NCI-H1092 (cell line): ENCODE measurements at places on chromosomes 2 and 18.

DNA sequence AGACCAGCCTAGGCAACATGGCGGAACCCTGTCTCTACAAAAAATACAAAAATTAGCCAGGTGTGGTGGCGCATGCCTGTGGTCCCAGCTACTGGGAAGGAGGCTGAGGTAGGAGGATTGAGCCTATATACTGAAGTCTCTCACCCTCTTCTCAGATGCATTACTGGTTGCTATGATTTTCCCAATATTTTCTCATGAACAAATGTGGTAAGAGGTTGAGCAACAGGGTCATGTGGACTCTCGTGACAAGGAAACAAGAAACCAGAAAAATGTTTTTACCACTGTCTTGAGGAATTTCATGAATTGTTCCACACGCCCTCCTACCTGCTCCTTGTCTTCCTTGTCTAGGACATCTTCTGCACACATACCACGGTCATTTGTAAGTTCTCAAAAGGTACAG is 12.4 kb downstream of the LMAN2L start:
- DNase-seq = no peak

GRCh38 chr2:234464291-234464645 is 32.6 kb downstream of the ARL4C start:
- DNase-seq = no peak

DNA sequence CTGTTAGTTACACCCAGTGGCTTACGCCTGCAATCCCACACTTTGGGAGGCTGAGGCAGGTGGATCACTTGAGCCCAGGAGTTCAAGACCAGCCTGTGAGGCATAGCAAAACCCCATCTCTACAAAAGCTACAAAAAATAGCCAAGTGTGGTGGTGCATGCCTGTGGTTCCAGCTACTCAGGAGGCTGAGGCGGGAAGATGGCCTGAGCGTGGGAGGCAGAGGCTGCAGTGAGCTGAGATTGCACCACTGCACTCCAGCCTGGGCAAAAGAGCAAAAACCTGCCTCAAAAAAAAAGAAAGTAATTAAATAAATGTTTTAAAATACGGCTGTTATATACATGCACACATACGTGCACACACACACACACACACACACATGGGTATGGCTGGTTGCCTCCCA is 194.8 kb downstream of the HDAC4 start:
- no peak for DNase-seq

GRCh38 chr2:236976266-236977062 is 109.2 kb upstream of the COPS8 start:
- no peak for DNase-seq

GRCh38 chr18:9615280-9615797 is 980 bp upstream of the PPP4R1 start:
- DNase-seq = no peak

GRCh38 chr2:126302043-126302442 is 353.9 kb upstream of the GYPC start:
- DNase-seq = no peak

DNA sequence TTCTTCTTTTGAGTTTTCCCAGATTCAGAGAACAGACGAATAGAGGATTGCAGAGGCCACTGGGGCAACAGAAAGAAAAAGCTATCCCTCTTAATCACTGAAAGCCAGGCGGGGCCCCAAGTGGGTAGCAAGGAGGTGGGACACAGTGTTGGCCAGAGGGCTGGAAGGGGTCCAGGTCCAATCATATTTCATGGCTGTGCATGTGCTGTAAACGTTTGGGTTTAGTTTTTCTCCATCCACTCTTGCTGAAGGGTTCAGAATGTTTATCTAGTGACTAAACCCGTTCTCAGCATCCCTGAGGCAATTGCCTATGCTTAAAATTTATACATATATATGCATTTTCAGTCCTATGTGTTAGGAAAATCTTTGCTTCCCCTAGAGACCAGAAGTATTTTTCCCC is 99.4 kb upstream of the EPHA4 start:
- DNase-seq = no peak

GRCh38 chr2:145909766-145910165 is 1389.8 kb upstream of the ZEB2 start:
- DNase-seq = no peak

- no peak for DNase-seq
These were observed 4.0 kb upstream of the BCL11A start for GRCh38 chr2:60557486-60557864.

DNA sequence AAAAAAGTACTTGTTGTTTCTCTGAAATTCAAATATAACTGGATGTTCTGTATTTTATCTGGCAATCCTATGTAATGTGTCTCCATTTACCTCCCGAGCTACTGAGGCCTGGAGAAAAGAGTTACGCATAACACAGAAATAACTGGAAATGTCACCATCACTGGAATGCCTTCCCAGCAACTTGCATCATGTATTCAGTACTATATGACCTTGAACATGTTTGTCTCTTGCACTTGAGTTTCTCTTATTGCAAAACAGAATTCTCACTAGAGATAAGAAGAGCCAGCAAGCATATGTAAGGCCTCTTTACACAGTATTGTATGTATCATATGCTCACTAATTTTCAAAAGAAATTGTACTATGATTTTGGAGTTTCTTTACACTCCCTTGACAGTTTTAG is 99.6 kb upstream of the CTAGE1 start:
- DNase-seq = no peak

- no peak for DNase-seq
These were observed 27.6 kb downstream of the NCK2 start for GRCh38 chr2:105772362-105772761.

GRCh38 chr18:55003695-55004094 is 44.4 kb upstream of the CCDC68 start:
- DNase-seq = no peak

DNA sequence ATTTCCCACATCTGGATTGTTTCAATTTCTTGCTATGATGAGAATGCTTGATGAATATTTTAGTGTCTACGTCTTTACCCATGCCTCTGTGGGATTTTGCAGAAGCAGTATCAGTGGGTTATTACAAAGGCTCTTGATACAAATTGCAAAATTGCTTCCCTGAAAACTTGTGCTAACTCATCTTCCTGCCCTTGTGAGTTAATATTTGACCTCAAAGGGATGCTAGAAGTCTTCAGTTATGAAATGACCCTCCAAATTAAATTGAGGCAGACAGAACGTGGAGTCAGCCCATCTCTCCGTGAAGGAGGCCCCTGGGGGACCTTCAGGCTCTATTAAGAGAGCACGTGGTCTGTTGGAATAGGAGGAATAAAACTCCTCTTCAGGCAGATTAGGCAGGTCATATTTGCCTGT is 239.2 kb upstream of the HS6ST1 start:
- DNase-seq = no peak

GRCh38 chr2:56680971-56681631 is 497.3 kb downstream of the CCDC85A start:
- DNase-seq = no peak

DNA sequence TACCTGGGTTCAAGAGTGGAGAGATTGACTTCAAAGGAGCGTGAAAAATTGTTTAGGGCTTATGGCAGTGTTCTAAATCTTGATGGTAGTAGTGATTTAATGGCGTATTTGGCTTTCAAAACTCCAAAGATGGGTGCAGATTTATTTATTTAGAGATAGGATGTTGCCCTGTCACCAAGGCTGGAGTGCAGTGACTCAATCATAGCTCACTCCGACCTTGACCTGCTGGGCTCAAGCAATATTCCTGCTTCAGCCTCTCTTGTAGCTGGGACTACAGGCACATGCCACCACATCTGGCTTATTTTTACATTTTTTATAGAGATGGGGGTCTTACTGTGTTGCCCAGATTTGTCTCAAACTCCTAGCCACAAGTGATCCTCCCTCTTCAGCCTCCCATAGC is 52.5 kb downstream of the FAM117B start:
- no peak for DNase-seq

DNA sequence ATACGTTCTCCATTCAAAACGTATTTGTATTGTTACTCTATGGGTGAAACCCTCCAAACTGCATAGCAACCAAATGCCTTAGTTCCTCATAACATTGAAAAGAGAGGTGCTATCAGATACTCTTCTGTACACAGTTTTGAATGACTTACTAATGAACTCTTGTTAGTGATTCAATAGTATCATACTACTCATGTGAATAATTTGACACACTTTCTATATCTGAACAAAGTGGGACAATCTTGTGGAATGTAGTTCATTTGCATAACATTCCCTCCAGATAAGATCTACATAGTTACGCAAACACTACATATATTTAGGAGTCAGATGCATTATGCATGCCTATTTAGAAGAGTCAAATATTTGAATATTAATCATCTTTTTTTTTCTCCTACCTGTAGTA is 232.0 kb upstream of the NRXN1 start:
- no peak for DNase-seq

DNA sequence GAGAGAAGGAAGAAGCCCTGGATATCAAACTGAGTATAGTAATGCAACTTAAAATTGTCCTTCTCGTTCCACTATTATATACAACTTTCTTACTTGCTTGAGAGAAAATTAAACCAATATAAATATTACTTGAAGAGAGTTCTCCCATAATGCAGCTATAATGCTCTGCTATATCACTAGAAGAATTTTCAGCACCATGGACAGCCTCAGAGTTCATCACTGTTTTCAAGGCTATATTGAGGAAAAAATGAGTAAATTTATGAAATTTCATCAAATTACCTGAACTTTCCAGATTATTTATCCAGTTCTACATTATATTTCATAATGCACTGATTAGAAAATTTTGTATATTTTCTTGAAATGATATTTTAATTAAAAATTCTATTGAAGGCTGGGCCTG is 1053.5 kb upstream of the FAM98A start:
- DNase-seq = no peak

DNA sequence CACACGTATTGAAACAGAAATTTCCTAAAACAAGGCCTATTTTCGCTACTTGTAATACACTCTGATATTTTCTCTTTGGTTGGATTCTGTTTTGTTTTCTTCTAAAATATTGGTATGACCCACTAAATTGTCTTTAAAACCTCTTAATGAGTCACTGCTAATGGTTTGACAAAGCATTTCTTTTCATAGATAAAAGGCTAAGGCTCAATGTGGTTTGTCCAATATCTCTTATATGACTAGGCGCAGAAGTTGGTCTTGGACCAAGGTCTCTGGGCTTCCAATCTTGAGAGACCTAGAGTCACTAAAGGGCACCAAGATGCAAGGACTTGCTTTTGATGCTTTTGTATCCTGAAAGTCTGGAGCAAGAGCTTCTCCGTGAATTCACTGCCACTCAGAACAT is 498.2 kb upstream of the TCF4 start:
- DNase-seq = no peak

DNA sequence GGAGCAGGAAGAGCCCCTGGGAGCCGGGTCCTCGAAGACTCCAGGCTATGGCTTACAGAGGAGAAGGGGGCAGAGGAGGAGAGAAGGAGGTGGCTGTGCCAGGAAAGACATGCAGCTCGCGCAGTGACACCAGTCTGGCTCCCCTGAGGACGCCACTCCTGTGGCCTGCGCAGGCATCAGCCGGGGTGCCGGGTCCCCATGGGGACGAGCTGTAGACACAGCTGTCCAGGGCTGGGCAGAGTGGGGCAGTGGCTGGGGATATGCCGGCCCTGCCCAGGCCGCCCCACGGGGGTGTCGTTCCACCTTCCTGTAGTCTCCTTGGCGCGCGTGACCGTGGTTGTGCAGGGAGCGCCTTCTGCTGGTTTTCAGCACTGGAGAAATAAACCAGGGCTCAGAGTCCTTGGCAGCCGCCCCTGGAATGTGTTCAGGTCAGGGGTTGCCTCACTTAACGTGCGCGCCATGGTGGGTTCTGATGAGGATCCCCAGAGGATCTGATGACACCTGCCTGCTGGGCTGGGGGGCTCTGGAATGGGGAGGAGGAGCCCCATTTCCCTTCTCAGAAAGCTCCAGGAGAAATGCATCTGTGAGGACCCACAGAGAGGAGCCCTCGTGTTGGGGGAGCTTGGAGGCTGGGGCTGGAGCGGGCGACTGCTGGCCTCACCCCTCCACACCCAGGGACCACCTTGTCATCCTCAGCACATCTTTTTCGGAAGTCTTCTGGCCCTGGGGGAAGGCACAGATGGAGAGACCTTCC is 26.7 kb downstream of the RAMP1 start:
- DNase-seq = no peak

- DNase-seq = no peak
These were observed 107.2 kb upstream of the ETAA1 start for GRCh38 chr2:67289921-67290371.

DNA sequence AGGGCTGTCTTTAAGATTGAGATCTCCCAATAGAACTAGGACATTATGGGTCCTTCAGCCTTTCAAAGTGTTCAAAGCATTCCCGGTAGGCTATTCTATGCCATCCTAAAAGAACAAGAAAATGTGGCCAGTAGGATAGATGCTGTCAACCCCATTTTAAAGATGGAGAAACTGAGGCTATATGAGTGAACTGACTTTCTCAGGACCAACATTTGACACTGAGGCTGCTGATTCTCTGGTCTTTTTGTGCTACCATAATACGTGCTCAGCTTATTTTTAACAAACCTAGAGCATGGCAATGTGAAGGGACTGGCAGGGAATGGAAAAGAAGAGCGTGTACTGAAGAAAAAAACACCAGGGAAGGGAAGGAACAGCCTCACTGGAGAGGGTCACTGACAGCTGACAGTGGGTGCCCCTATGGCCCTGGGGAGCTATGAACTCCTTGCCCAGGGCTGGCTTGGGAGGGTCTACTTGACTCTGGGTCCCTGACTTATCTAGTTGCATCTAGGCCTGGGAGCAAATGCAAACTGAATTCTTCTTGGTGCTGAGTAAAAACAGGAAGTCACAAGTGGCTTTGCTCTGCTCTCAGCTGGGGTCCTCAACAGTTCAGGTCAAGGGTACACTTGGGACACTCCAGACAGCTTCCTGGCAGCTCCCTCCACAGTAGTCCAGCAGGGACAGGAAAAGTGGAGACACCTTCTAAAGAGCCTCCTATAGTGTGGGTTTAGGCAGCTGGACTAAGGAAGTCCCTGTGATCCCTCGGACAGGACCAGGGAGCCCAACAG is 2.3 kb downstream of the CYRIA start:
- no peak for DNase-seq

DNA sequence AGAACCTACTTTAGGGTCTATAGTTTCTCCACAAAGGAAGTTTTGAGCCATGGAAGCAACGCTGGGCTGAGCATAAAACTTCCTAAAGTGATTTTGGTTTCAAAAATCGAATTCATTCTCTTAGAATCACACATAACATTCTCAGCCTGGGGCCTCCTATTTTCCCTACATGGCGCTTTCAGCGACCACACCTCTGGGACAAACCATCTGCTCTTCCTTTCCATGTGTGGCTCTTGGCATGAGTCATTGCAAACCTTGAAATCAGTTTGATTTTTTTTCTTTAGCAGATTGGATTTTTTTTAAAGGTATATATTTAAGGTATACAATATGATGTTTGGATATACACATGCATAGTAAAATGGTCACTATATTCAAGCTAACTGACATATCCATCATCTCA is 72.5 kb upstream of the APCDD1 start:
- DNase-seq = no peak
